ENCODE measurements at places on chromosomes 11 and 22. TPM values are rescaled to one million over a fixed set of nuclear protein-coding genes. Genes with fewer than 3 reads are reported as not detected.

C11orf16 gene
- total RNA-seq: not detected

SLC22A25 gene
- not detected for total RNA-seq

APOBEC3A gene
- not detected for total RNA-seq

SPTBN2 gene
- total RNA-seq: 0.81 TPM

CCDC116 gene
- 0.61 TPM for total RNA-seq

SMC1B gene
- not detected for total RNA-seq

ASRGL1 gene
- total RNA-seq: 0.32 TPM

ALDH3B1 gene
- 70.8 TPM for total RNA-seq

MYBPC3 gene
- not detected for total RNA-seq

CNGA4 gene
- total RNA-seq: not detected

APOA1 gene
- total RNA-seq: not detected

OR5P2 gene
- total RNA-seq: not detected

PANX2 gene
- total RNA-seq: 0.36 TPM

SLC29A2 gene
- 0.81 TPM for total RNA-seq

CCDC85B gene
- 42.7 TPM for total RNA-seq

ABCC8 gene
- total RNA-seq: not detected

Data from hair follicle dermal papilla cell (primary cell).